A549 treated with CORT108297 at 1 μM for 4 hours (cell line): ENCODE measurements at places on chromosomes 6 and 20. TPM values are rescaled to one million over a fixed set of nuclear protein-coding genes. Genes with fewer than 3 reads are reported as not detected.

The PTPRT gene
- total RNA-seq = not detected in 5 replicates

The MLN gene
- total RNA-seq = not detected in 5 replicates

The XKR7 gene
- total RNA-seq = 0.02 TPM in 1 of 5 replicates, not detected in the others

The ARMC12 gene
- 0.12 to 0.57 TPM (median 0.25 TPM) in 5 replicates for total RNA-seq

The FAM184A gene
- total RNA-seq = 0.03 TPM in 1 of 5 replicates, not detected in the others

The OXT gene
- total RNA-seq = not detected in 5 replicates

The ZSCAN23 gene
- not detected in 5 replicates for total RNA-seq

The KCNQ2 gene
- total RNA-seq = 0.40 to 0.89 TPM (median 0.81 TPM) in 5 replicates
